ENCODE measurements at places on chromosomes 5 and 9. TPM values are rescaled to one million over a fixed set of nuclear protein-coding genes. Genes with fewer than 3 reads are reported as not detected.

YIPF5 gene
- polyA plus RNA-seq, result 56.2 TPM

PCDH12 gene
- 6.2 TPM for polyA plus RNA-seq

ZNF354C gene
- 6.0 TPM for polyA plus RNA-seq

KIF4B gene
- polyA plus RNA-seq, result 0.01 TPM

DNA sequence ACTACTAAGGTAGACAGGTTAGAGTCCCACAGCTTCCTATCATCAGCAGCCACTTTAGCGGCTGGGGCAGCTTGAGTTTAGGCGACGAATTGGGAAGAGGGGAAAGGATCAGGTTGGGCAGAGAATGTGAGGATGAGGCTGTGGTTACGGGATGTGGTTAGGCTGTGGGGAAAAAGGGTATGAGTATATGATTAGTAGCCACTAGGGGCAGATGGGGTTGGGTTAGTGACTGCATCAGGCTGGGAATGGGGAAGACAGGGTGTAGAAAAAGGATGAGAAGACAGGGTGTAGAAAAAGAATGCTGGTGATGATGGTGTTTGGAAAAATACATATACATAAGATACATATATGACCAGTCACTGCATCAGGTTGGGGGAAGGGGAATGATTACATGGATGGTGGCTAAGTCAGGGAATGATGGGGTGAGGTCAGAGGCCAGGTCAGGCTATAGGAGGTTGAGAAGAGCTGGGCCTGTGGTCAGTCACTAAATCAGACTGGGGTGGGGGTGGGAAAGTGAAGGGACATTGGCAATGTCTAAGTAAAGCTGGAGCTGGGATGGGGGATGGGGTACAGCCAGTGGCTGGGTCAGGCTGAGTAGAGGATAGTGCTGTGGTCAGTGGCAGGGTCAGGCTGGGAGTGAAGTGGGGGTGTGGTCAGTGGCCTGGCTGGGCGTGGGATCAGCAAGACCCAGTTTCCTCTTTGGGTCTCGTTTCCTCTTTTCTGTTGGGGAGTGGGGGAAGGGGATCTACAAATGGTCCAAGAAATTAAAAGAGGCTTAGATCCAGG, 2.1 kb downstream of the TLN1 start:
- DNase-seq, result peak; percentile 29
- H3K4me1 ChIP-seq, result peaks cover 52% of the 10 kb centered on the region
- H3K36me3 ChIP-seq, result peaks cover 10% of the 10 kb centered on the region
- H3K27me3 ChIP-seq, result no peaks in the 10 kb centered on the region

- no peak for DNase-seq
- no peak overlapping the region for H3K4me3 ChIP-seq
- H3K4me1 ChIP-seq, result no peaks in the 10 kb centered on the region
Measured at GRCh38 chr5:157217289-157218024, 36.8 kb downstream of the ITK start.

DNA sequence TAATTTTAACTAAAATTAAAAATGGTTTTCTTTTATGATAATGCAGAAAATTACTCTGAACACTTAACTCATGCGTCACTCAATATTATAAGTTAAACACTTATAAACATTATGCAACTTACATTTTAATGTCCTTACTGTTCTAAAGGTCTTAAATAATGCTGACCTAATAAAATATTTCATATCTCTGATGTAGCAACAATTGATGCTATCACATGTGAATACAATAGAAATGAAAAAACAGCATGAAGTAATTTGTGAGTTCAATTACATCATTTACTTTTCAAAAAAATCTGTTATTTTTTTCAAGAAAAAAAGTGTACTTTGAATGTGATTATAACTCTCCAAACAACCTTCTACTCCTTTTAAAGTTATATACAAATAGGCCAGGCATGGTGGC, 26.4 kb upstream of the REEP5 start:
- H3K27ac ChIP-seq, result no peak overlapping the region
- H3K4me1 ChIP-seq, result no peaks in the 10 kb centered on the region
- H3K27me3 ChIP-seq, result no peaks in the 10 kb centered on the region
- no peaks in the 10 kb centered on the region for H3K36me3 ChIP-seq
- H3K4me3 ChIP-seq, result no peak overlapping the region
- DNase-seq, result no peak

DNA sequence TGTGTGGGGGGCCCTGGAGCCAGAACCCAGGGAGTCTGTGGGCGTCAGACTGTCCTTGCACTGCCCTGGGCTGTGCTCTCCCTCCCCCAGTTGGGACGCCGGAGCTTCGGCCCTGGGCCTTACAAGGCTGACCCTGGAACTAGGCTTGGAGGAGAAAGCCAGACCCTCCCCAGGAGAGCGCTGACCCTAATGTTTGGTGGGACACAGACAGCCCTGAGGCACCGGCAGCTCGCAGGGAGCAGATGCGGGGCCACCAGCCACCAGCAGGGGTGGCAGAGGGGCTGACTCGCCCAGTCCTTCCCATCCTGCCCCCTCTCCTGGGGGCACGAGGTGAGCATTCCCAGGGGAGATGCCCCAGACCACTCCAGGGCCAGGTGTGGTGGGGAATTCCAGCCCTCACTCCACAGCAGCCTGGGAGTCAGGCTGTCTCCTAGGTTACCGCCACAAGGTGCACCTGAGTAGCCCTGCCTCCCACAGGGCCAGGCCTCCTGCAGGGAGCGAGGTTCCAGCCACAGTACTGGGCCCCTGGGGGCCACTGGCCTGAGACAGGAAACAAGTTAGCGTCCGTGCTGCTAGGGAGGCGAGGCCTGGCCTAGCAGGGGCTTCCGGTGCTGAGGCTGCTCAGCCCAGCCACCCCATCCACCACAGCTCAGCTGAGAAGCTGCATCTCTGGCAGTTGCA, 134.6 kb downstream of the OLFM1 start:
- H3K4me3 ChIP-seq, result no peak overlapping the region
- peak; percentile 9 for DNase-seq
- no peaks in the 10 kb centered on the region for H3K36me3 ChIP-seq
- H3K27ac ChIP-seq, result no peak overlapping the region
- peaks cover 16% of the 10 kb centered on the region for H3K27me3 ChIP-seq

DNA sequence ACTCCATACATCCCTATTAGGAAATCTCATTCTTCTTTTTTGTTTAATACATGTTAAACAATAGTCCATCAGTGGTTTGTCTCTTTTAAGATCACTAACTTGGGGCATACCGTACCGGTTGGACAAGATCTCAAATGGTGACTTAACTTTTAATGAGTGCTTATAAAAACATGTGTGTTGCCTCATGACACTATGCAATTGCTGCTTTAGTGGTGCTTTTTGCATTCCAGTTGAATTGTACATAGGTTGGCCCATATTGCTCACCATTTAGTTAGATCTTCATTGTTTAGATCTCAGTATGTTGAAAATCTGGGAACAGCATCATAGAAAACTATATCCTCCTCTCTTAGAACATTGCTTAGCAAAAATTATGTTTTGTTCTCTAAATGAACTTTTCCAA, 17.8 kb downstream of the C9orf85 start:
- DNase-seq, result no peak
- no peaks in the 10 kb centered on the region for H3K27me3 ChIP-seq
- no peak overlapping the region for H3K27ac ChIP-seq
- H3K36me3 ChIP-seq, result no peaks in the 10 kb centered on the region
- H3K4me3 ChIP-seq, result no peak overlapping the region
- no peaks in the 10 kb centered on the region for H3K4me1 ChIP-seq

DNA sequence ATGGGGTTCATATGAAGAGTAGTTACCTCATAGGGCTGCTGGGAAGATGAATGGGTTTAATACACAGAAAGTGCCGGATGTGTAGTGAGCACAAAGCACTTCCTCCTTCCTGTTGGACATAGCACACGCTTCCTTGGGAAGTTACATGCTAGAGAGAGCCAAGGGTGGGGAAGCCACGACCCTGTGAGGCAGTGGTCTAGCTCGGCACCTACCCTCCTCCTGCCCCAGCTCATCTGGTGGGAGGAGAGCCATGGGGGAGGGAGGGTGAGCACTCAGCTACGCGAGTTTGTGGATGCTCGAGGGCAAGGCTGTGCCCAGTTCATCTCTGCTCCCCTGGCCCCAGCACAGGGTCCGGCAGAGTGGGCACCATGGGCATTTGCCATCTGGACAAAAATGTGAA, 43.6 kb upstream of the NEK6 start:
- H3K4me1 ChIP-seq, result peaks cover 9% of the 10 kb centered on the region
- H3K27me3 ChIP-seq, result no peaks in the 10 kb centered on the region
- DNase-seq, result no peak
- H3K27ac ChIP-seq, result no peak overlapping the region
- no peak overlapping the region for H3K4me3 ChIP-seq

GRCh38 chr5:141192110-141192725, at the start of gene PCDHB10:
PCDHB10 (plus strand) TSS chr5:141192353; CDS start chr5:141192553, 200 bp downstream.
- peaks cover 2% of the 10 kb centered on the region for H3K27me3 ChIP-seq
- H3K36me3 ChIP-seq, result no peaks in the 10 kb centered on the region
- H3K4me1 ChIP-seq, result no peaks in the 10 kb centered on the region
- no peak for DNase-seq
- H3K4me3 ChIP-seq, result no peak within 1 kb of the TSS
- H3K27ac ChIP-seq, result no peak within 1 kb of the TSS

DNA sequence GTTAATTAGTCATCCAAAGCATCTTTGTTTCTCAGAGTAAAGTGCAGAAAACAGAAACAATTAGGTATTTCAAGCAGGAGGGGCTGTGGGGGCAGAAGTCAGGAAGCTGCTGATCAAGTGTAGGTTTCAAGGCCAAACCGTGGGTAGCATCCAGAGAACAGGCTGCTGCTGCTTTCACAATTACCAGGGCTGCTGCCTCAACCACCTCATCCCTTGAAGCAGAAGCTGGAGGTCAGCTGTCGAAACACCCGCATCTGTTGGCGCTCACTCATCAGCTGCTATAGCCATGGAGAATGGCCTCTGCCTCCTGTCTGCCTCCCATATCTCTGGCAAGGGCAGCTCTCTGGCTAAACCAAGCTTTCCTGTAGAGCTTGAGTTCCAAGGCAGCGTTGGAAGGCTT, 122.9 kb upstream of the OSMR start:
- H3K27me3 ChIP-seq, result peaks cover 54% of the 10 kb centered on the region
- DNase-seq, result no peak
- no peak overlapping the region for H3K27ac ChIP-seq
- no peak overlapping the region for H3K4me3 ChIP-seq

DNA sequence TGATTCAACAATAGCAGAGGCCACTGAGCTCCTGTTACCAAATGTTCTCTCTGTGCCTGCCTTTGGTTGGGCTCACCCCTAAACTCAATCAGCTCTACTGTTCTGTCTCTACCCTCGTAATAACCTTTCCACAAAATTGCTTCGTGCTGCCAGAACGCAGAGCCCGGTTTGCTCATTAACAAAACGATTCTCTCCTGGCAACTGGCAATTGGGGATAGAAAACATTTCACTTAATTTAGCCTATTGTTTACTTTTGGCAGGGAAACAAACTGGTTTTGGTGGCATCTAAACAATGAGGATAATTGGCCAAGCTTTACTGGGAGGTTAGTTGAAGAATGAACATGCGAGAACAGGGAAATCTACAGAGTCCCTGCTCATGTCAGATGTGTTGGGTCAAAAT, 56.6 kb downstream of the SLC28A3 start:
- no peak overlapping the region for H3K4me3 ChIP-seq
- no peaks in the 10 kb centered on the region for H3K27me3 ChIP-seq
- no peak for DNase-seq
- no peaks in the 10 kb centered on the region for H3K4me1 ChIP-seq
- no peak overlapping the region for H3K27ac ChIP-seq

DNA sequence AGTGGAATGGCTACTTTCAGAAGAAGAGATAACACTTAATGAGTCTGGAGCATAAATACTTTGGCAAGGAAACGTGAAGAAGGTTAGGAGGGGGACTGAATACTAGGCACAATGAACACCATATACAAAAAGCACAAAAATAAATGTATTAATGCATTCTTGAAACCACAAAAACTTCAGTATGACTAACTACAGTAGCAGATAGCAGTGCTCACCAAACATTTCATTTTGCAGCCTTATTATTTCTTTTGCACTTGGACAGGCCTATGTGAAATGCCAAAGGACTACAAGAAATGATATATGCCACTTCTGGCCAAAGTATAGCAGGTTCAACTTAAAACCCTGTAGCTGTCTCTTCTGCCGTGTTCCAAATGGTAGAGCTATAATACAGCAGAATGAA, 26.3 kb downstream of the UBQLN1 start:
- peaks cover 42% of the 10 kb centered on the region for H3K36me3 ChIP-seq
- H3K4me1 ChIP-seq, result no peaks in the 10 kb centered on the region
- DNase-seq, result no peak
- H3K27me3 ChIP-seq, result no peaks in the 10 kb centered on the region
- H3K27ac ChIP-seq, result no peak overlapping the region
- H3K4me3 ChIP-seq, result no peak overlapping the region

GRCh38 chr5:102638316-102638715, 116.8 kb upstream of the PAM start:
- no peaks in the 10 kb centered on the region for H3K27me3 ChIP-seq
- H3K36me3 ChIP-seq, result no peaks in the 10 kb centered on the region
- no peak overlapping the region for H3K27ac ChIP-seq
- H3K4me3 ChIP-seq, result no peak overlapping the region

DNA sequence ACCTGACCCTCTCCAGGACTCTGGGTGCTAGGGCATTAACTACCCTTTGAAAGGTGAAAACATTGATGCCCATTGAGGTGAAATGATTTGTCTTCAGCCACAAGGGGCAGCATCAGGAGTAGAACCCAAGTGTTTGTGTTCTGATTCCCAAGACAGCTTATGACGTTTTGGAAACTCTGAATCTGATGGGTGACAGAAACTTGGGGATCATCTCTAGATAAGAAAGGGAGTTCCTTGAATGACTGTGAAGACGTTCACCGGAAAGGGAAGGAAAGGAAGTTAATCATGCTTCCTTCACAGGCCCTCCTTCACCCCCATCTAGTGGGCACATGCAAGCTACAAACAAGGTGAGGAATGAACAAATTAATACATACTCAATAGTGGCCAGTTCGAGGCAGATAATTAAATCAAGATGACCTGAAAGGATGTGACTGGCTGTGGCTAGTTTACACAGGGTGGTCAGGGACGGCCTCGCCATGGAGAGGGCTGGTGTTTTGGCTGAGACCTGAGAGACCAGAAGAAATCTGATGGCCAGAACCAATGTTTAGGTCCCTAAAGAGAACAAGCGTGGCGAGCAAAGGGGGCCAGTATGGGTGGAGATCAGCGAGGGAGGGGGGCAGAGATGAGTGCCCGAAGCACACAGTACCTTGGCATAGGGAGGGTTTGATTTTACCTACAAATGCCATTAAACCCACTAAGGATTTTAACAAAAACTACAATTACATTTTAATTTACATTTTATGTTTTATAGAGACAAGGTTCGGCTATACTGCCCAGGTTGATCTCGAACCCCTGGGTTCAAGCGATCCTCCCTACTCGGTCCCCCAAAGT, 937 bp upstream of the SLC26A2 start:
- peak; percentile 76 for DNase-seq
- peaks cover 42% of the 10 kb centered on the region for H3K4me1 ChIP-seq
- H3K27me3 ChIP-seq, result no peaks in the 10 kb centered on the region

- no peaks in the 10 kb centered on the region for H3K4me1 ChIP-seq
- peaks cover 33% of the 10 kb centered on the region for H3K36me3 ChIP-seq
- no peaks in the 10 kb centered on the region for H3K27me3 ChIP-seq
- H3K27ac ChIP-seq, result no peak overlapping the region
- H3K4me3 ChIP-seq, result no peak overlapping the region
Measured at GRCh38 chr5:109345699-109346098, 64.1 kb downstream of the PJA2 start.

Measured in large intestine (tissue), 12 donors.